ENCODE measurements at places on chromosomes 11 and 22.

DNA sequence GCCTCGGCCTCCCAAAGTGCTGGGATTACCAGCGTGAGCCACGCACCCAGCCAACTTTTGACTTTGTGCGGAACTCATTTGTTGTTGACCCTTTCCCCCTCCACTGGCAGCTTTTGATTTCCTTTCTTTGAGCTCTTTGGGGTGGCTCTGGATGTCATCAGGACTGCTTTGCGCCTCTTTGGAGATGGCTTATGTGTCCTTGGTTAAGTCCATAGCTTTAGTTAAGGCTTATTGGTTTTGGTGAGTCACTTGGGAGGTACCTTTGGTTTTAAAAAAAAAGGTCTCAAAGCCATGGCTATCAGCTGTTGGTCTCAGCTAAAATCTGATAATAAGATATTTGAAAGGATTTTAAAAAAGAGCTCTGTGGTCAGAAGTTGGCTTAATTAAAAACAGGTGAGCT, 5.1 kb upstream of the ARSA start:
- no peak for DNase-seq

GRCh38 chr22:22229683-22230420, 14.7 kb upstream of the VPREB1 start:
- DNase-seq, result no peak

- peak; percentile 57 for DNase-seq
These were observed 816 bp downstream of the PDE3B start for GRCh38 chr11:14644226-14645014.

DNA sequence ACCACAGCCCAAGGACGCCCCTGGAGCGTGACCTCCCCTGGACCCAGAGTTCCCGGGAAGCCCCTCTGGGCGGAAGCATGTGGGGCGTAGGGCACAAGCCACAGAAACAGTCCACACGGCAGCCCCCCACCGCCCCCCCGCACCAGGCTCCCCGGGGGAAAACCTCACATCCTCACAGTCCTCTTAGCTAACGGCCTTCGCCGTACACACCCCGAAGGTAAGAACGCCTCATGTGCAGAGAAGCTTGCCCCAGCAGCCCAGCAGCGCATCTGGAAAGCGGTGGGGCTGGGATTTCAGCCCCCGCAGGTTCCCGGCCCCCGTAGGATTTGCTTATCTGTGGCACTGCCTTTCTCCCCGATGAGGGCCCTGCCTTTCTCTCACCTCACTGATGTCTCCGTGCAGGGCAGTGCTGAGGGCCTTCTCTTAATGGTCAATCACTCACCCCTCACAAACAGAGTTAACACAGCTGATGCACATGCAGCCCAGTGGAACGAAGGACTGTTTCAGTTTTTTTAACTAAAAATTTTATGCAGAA, 309.2 kb downstream of the BRD1 start:
- DNase-seq, result no peak

DNA sequence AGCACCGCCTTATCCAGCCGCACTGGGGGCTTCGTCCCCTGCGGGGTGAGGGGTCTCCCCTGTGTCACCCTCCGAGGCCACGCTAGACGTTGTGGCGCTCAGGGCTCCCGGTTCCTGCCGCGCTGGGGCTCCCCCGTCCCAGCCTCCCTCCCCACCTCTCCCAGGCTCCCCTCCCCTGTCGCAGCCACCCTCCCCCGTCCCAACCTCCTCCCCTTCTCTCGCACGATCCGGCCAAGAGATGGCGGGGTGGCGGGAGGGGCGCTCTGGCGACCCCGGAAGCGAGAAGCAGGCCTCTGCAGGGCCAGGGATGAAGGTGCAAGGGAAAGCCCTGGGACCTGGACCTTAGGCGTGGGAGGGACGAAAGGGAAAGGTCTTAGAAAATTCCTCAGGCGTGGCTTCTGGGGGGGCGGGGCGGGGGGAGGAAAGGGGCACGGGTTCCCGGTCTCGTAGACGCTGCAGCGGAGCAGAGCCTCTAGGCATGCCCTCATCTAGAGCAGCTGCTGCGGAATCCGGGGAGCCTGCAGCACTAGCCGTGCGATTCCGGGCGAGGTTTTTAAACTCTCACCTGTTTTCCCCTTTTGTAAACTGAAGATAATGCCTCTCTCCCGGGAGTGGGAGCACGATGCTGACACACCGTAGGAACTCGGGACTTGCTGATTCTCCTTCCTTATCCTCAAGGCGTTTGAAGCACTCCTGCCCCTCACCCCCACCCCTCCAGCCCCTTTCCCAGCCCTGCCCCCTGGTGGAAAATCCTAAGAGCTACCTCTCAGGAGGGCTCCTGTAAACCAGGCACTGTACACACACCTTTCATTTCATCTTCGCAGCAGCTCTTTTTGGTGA, 14.4 kb downstream of the KCNJ5 start:
- DNase-seq, result peak; percentile 59

DNA sequence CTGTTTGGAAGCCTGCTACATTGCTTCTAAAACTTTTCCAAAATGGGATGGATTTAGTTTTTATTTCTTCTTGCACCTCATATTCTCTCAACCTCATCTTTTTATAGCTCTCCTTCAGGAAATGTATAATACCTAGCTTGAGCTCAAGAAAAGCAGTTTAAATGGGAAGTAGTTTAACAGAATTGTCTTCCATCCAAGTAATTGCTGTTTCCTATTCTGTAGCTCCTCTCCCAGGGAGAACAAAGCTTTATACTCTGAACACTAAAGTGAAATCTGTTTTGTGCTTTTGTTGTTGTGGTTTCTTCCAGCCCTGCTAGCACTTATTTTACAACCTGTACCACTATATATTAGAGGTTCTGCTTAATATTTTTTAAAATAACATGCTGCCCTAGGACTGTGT, 83.2 kb upstream of the HORMAD2 start:
- no peak for DNase-seq
